NCI-H1436 (cell line): ENCODE measurements at places on chromosomes 2 and 18.

GRCh38 chr2:239802185-239802649 lies 222.9 kb downstream of the NDUFA10 start:
- DNase-seq: no peak

DNA sequence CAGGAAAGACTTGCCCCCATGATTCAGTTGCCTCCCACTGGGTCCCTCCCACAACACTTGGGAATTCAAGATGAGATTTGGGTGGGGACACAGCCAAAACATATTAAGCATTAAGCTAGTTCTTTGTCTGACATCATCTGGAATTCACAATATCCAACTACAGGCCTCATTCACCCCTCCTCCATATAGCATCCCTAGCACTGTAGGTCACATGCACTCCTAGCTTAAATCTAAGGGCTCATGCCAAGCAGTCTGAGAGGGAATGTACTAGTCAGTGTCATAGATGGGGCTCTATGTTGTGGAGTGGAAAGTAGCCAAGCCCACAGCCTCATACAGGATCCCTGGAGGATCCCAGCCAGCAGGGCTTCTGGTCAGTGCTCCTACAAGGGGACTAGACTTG lies 92.1 kb downstream of the IRS1 start:
- no peak for DNase-seq

DNA sequence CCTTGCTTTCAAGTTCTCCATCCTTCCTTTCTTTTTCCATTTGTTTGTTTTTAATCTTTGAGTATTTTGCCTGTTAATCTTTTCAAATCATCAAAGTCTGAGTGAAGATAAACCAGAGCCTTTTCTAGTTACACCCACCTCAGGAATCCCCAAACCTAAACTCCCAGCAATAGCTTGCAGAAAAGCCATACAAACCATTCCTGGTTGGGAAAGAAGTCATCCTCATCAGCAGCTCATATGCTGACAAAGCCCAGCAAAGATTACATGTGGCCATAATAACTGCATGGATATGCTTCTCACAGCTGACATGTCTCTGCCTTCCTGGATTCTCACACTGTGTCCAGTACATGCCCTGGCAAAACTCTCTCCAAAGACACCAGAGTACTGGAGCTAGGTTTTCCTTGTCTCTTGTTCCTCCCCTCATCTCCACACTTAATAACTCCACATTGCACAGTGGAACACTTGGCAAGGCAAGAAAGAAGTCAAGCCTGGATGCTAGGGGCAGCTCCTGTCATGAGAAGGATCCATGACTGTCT lies 126.4 kb upstream of the TLK1 start:
- no peak for DNase-seq

DNA sequence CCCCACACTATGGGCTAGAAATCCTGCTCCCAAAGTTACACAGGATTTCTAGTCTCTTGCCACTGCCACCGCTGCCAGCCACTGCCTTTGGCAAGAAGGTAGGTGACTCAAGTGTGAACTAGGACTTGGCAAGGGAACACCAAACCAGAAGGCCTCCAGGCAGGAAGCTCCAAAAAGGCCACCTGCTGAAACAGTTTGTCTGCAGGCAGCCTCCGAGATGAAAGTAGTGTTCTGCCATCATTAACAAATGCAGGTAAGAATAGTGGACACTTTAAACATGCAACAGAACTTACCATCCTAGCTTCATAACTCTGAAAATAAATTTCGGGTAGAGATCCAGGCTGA lies 3.9 kb downstream of the ANKRD44 start:
- no peak for DNase-seq

GRCh38 chr2:187422282-187422681 lies 25.8 kb downstream of the CALCRL start:
- no peak for DNase-seq

- DNase-seq: no peak
Measured at GRCh38 chr2:10174173-10174572, 51.6 kb downstream of the RRM2 start.

DNA sequence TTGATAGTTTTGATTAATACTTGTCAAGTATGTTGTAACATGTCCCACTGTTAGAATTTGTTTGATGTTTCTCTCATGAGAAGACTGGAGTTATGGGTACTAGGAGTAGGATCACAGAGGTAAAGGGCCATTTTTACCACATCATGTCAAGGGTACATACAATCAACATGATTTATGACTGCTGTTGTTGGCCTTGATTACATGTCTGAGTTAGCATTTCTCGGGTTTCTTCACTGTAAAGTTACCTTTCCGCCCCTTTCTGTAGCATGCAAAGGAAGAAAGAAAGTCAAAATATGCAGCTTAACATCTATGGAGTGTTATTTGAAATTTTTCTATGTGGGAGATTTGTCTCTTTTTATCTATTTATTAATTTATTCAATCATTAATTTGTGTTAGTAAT lies 1456.4 kb downstream of the SUCLG1 start:
- DNase-seq: no peak

GRCh38 chr2:160007111-160007510 lies 55.3 kb downstream of the PLA2R1 start:
- no peak for DNase-seq

GRCh38 chr18:72114801-72115594 lies 429.1 kb downstream of the CBLN2 start:
- DNase-seq: no peak

DNA sequence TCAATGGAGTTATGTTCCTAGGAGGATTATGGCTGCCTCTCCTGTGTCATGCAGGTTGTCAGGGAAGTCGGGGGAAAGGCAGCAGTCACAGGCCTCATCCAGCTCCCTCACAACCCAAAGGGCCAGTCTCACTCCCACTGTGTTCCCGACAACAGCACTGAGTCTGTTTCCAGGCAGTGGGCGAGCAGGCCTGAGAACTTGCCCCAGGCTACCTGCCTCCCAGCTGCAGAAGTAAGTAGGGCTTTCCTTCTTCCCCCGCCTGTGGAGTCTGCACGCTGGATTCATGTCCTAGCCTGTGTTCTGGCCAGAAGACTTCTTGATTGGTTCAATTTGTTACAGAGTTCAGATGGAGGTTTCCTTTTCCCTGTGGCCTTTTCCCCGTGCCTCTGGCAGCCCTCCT lies 8.2 kb upstream of the ZNF638 start:
- no peak for DNase-seq

- no peak for DNase-seq
Measured at GRCh38 chr2:225980372-225980771, 580.9 kb downstream of the NYAP2 start.

- DNase-seq: no peak
Measured at GRCh38 chr2:105437708-105438103, 38.9 kb upstream of the FHL2 start.

DNA sequence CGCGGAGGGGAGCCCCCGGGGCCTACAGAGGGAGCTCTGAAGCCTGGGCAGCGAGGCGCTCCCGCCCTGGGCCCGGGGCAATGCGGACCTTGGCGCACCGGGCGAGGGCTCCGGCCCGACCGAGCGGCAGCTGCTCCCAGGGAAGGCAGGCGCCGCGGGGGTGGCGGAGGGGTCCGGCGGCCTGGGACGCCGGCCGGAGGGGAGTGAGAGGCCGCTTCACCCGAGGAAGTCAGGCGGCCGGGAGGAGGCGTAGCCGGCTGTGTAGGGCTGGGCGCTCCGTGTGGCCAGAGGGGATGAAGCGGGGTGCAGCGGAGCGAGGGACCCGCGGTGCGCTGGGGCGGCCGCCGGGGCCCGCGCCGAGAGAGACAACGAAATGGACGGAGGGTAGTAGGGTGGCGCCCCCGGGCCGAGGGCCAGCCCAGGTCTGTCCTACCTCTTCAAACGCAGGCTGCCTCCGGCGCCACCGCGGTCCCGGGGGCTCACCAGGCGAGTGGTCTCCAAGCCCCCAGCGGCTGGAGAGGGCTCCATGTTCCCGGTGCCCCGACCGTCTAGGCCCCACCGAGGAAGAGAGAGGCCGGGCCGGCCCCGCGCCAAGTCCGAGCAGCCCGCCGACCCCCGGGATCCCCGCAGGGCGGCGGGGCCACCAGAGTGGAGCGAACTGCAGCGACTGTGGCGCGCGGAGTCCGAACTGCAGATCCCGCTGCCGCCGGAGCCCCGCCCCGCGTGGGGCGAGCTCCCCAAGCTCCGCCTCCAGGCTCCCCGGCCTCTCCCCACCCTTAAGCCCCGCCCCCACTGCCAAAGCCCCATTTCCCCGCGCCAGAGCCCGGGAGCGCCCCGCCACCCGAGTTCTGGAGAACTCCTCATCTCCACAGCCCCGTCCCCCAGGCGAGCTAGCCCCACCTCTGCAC lies at the start of gene SLC30A3:
TSS of gene SLC30A3 (minus strand) at position 669 of the 908 bp plus-strand sequence. CDS start at position 528, 141 bp downstream.
- DNase-seq: peak; percentile 41

DNA sequence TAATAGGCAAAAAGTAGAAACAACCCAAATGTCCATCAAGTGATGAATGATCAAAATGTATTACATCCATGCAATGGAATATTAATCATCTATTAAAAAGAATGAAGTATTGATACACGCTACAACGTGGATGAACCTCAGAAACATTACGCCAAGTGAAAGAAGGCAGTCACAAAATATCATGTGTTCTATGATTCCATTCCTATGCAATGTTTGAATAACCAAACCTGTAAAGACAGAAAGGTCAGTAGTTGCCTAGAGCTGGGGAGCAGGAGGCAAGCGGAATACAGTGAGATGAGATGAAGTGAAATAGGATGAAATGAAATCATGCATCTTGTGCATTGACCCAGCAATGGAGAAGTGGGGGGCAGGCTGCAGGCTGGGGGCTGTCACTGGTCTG lies 17.9 kb upstream of the COL6A3 start:
- no peak for DNase-seq

GRCh38 chr2:75113231-75113869 lies 86.0 kb downstream of the TACR1 start:
- no peak for DNase-seq

- DNase-seq: no peak
Measured at GRCh38 chr2:97354576-97354975, 235.1 kb downstream of the ANKRD36B start.

DNA sequence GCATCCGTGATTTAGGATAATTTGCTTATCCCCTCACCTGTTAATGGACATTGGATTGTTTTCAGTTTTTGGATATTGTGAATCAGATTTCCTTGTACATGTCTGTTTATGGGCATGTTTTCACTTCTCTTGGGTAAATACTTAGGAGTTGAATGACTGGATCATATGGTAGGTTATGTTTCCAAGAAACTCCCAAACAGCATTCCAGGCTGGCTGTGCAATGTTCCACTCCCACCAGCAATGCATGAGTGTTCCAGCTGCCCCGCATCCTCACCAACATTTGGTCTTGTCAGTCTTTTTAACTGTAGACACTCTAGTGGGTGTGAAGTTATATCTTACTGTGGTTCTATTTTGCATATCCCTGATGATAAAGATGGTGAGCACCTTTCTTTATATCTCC lies 8.9 kb upstream of the LRRFIP1 start:
- DNase-seq: no peak

DNA sequence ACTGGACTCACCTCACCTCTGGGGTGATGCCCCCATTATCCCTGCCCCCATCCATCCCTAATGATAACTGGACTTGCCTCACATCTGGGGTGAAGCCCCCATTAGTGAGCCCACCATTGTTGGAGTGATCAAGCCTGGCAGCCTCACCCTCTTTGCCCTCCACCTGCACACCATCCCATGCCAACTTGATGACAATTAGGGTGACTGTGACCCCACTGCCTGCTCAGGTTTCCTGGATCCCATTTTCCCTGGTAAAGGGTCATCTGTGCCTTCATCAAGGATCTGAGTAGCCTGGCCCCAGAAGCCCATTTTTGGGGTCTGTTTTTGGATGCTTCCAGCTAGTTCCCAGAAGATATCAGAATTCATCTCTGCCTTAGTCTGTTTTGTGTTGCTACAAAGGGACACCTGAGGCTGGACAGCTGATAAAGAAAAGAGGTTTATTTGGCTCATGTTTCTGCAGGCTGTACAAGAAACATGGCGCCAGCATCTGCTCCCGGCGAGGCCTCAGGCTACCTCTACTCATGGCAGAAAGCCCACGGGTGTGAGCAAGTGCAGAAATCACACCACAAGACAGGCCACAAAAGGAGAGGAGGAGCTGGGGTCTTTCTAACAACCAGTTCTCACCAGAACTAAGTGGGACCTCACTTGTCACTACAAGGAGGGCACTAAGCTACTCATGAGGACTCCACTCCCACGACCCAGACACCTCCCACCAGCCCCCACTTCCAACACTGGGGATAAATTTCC lies 196.4 kb upstream of the TWIST2 start:
- DNase-seq: no peak

DNA sequence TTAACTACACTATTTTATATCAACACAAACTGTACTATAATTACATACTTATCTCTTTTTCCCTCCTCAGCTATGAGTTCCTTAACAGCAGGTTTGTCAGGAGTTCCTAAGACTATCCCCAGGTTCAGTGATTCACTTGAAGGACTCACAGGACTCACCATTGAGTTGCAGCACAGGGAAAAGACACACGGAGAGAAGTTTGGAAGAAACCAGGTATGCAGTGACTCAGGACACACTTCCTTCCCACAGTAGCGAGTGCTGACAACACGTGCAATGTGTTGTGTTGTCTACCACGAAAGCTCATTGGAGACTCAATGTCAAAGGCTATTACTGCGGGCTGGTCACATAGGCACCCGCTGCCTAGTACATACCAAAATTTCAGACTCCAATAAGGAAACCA lies 32.0 kb downstream of the MGAT4A start:
- DNase-seq: no peak

GRCh38 chr18:8705238-8705960 lies at the start of gene MTCL1:
TSS of gene MTCL1 (plus strand) at chr18:8705556. CDS start at chr18:8705661, 105 bp downstream.
- DNase-seq: peak; percentile 64

DNA sequence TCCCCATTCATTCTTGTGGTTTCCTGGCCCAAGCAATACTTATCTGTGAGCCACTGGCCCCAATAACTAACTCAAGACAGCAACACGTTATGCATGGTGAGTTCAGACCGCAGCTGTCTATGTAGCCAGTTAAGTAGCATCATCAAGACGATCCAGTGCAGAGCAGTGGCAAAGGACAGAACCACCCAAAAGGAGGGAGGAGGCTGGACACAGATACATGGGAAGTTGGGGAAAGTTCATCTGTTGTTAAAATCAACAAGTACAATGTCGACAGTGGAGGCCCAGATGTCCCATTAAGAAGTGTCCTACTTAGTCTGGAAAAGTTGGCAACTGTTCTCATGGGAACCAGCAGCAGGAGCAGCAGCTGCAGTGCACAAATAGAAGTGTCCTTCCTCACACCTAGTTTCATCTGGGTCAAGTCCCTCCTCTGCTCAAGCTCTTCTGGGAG lies 106.9 kb upstream of the THOC1 start:
- DNase-seq: no peak

DNA sequence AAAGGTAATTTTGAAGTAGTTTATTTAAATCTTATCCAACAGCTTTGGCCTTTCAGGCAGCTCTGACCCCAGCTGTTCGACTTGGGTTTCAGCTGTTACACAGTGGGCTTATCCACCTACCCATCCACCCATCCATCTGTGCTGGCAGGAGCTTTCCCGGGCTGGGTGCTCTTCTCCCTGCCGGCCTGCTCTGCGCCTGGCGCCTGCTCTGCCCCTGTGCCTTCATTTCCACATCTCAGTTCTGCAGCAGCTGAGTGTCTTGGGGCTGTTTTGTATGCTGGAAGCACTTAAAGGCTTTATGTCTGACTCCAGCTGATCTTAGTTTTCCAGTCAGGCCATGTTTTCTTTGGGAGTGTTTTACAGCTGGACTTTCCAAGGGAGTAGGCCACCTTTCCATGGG lies 24.2 kb downstream of the LDLRAD4 start:
- no peak for DNase-seq

GRCh38 chr2:106562268-106563186 lies 75.4 kb downstream of the CD8B2 start:
- DNase-seq: no peak
